ENCODE measurements at places on chromosomes 12 and 14. TPM values are rescaled to one million over a fixed set of nuclear protein-coding genes. Genes with fewer than 3 reads are reported as not detected.

- no peak for DNase-seq
Measured at GRCh38 chr12:108318472-108319275, 20.4 kb downstream of the CMKLR1 start.

GRCh38 chr12:70648191-70648590, 11.0 kb upstream of the PTPRB start:
- no peak for DNase-seq

- no peak for DNase-seq
Measured at GRCh38 chr14:66378712-66379505, 107.3 kb upstream of the CCDC196 start.

The FAM216A gene
- 27.1 TPM for total RNA-seq

The CMKLR1 gene
- total RNA-seq = 1.6 TPM

Data from GM23338 (cell line).